Left ventricle myocardium inferior (tissue), 1 donor: ENCODE measurements at places on chromosomes 4 and X.

GRCh38 chr4:121050300-121050699 lies 22.0 kb downstream of the NDNF start:
- no peak for DNase-seq

- no peak for DNase-seq
Measured at GRCh38 chr4:92506933-92507332, 203.2 kb downstream of the GRID2 start.

- DNase-seq: no peak
Measured at GRCh38 chr4:118957722-118958445, 69.2 kb downstream of the SYNPO2 start.

DNA sequence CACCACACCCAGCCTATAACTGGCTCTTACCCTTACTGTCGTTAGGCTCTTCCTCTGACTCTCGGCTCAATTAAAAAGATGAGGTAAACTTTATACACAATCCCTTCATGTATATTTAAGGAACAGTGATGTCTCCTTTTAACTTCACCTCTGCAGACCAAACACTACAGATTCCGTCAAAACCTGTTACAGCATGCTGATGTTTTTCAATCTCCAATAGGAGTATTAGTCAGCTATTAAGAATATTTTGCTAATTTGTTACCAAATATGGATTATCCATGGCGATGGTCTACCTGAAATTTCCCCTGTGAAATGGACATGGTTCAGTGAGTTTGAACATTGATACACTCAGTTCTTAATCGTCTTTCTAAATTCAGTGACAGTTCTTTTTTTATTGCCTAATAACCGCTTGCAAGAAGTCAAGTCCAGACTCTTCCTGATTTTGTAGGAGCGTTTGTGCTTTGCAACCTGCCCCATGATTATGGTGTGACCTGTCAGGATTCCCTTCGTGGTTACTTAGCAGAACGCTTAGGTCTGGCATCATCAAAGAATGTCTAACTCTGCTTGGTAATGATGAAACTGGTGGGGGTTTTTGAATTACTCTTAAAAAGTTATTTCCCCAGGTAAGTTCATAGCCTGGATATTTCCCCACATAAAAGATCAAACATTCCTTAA lies 72.2 kb upstream of the STOX2 start:
- DNase-seq: no peak

- no peak for DNase-seq
Measured at GRCh38 chr4:55158957-55159356, 33.6 kb upstream of the KDR start.
